ENCODE measurements at places on chromosomes 13 and 19. TPM values are rescaled to one million over a fixed set of nuclear protein-coding genes. Genes with fewer than 3 reads are reported as not detected.

KIR2DL3 gene
- total RNA-seq: not detected

APOC1 gene
- not detected for total RNA-seq

ZFR2 gene
- total RNA-seq: under 0.01 TPM

POLD1 gene
- total RNA-seq: 12.3 TPM

NLRP9 gene
- not detected for total RNA-seq

SACS gene
- 82.8 TPM for total RNA-seq

COL4A1 gene
- 51.3 TPM for total RNA-seq

DUS3L gene
- total RNA-seq: 30.7 TPM
